ENCODE measurements at places on chromosomes 1 and 21.

DNA sequence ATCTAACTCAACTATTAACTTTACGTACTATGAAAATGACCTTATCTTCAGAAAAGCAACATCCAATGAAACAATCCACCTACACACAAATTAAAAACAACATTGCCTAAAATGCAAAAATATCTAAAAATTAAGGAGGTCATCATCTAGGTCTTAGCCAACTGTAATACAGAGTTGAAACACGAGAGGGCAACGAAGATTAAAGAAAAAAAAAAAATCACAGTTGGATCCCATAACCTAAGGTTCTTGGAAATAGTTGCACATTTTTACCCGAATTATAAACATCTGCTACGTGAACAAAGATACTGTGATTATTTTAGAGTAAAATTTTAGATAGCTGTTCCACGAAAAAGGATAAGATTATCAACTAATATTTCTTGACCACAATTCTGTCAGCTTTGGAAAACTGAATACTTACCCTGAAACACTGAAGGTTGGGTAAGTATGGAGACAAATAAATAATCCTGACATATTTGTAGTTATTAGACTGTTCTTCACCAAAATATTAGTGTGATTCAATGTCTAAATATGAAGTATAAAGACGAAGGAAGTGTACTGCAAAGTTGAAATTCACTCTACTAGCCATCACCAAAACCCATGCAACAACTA, 88.0 kb upstream of the AK4 start:
- DNase-seq = no peak

DNA sequence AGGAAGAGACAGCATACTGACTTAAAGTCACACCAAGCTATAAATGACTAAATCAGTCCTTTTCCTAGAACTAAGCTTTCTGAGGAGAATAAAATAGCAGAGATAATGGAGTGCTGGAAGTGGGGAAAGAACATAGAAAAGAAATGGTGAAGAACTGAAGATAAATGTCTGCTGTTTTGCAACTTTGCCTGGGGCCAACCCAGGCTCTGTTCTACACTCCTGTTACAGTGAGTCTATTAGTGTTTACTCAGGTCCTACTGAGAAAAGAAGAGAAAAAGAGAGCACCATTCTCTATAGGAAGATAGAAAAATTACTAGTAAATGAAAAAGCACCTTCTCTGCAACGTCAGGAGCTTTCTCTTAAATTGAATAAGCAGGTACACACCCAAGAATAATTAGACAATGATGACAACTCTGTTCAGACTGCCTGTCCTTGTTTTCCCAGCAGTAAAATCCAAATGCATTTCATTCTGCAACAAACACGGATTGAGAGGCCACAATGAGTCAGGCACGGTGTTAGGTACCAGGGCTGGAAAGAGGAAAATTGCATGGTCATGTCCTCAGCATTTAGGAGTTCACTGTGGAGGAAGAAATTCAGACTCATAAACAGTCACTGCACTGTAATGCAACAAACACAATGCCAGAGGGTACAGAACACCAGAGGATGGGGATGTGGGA, 139.4 kb upstream of the CAMK1G start:
- DNase-seq = no peak

GRCh38 chr1:90340606-90341005, 345.7 kb downstream of the ZNF326 start:
- no peak for DNase-seq

GRCh38 chr1:178088651-178089050, 5.3 kb upstream of the RASAL2 start:
- DNase-seq = no peak

- no peak for DNase-seq
These were observed 26.5 kb downstream of the OLFML2B start for GRCh38 chr1:161997152-161997551.

DNA sequence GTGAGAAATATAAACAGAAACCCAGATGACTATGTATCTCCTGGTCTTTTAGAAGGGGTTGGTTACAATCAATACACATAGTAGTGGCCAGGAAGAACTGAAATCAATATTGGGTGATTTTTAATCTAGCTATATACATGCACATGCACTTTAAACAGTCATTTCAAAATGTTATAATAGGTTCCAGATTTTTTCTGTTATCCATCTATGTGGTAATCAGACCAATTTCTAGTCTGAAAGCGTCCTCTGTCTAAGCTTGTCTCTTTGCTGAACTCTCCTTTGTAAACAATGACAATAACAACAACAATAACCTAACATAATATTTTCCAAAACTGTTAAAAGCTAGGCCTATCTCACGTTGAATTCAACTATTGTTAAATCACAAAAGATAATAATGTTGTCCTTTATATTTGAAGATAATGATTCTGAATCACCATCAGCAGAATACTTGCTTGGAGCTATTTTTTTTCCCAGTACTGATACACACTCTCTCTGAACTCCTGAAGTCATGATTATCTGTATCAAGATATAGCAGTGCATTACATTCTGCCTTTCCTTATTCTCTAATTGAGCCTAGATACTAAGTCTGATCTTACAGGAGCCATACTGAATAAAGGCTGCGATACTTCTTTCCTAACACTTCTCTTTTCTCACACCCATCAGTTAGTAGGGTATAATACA, 496.8 kb upstream of the ZRANB2 start:
- no peak for DNase-seq

DNA sequence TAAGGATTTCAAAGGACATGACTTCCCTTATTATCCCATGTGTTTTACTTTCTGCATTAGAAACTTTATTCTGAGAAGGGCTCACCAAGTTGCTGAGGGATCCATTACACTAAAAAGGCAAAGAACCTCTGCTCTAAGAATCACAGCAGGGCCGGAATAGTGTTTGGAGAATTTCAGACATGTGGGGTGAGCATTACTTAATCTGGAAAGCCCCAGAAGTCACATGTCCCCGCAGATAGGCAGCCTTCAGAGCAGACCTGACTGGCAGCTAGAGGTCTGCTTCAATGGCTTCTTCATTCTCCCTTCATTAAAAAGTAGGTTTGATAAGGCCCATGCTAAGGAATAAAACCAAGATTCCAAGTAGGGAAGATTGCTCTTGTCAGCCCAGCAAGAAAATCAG, 52.6 kb upstream of the RBM15 start:
- no peak for DNase-seq

- DNase-seq = peak; percentile 80
These were observed 40.0 kb upstream of the MAGOH start for GRCh38 chr1:53278298-53278725.
